ENCODE measurements at places on chromosomes 6 and 20.

GRCh38 chr6:307874-308273 lies 15.6 kb downstream of the DUSP22 start:
- no peak for DNase-seq

DNA sequence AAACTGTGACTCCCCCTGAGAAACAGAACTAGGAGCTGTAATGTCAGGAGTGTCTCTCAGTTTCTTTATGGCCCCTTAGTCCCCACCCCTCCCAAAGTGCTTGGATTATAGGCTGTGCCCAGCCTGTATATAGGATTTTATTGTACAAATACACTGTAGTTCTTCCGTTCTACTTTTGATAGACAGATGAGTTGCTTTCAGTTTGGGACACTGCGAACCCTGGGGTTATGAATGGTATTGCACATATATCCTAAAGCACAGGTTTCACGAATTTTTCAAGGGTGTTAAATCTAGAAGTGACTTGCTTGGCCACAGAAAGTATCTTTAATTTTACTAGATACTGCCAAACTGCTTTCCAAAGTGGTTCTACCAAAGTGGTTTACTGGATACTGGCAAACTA lies 152.9 kb upstream of the ATXN1 start:
- no peak for DNase-seq

DNA sequence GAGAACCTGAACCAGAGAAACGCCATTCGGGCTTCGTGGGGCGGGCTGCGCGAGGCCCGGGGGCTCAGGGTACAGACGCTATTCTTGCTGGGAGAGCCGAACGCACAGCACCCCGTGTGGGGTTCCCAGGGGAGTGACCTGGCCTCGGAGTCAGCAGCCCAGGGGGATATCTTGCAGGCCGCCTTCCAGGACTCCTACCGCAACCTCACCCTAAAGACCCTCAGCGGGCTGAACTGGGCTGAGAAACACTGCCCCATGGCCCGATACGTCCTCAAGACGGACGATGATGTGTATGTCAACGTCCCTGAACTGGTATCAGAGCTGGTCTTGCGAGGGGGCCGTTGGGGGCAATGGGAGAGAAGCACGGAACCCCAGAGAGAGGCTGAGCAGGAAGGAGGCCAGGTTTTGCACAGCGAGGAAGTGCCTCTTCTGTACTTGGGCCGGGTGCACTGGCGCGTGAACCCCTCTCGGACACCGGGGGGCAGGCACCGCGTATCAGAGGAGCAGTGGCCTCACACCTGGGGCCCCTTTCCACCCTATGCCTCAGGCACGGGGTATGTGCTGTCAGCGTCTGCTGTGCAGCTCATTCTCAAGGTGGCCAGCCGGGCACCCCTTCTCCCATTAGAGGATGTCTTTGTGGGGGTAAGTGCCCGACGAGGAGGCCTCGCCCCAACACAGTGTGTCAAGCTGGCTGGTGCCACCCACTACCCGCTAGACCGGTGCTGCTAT lies 904 bp downstream of the B3GALT4 start:
- DNase-seq: peak; percentile 66

- no peak for DNase-seq
Measured at GRCh38 chr20:63226042-63226943, 9.4 kb upstream of the BIRC7 start.

DNA sequence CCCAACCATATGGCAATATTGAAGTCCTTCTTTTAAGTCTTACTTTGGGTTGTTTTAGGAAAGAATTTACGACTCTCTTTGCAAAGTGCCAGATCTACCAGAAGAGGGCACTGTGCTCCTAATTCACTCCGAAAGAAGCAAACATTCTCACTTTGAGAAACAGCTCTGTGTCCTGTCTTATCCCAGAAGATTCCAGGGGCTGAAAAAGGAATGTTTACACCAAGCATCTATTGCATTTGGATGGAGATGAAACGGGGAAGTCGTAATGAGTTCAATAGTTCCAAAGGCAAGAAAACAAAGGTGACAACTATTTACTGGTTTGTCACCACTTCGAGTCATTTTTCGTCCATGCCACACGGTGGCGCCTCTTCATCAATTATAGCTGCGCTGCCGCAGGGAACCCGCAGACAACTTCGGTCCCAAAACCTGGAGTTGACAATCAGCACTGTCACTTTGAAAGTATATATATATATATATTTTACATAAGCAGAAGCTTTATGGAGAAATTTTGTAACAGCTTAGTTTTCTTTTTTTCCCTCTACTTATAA lies 121.6 kb downstream of the MOXD1 start:
- DNase-seq: peak; percentile 57
